ENCODE measurements at places on chromosomes 6 and 20. TPM values are rescaled to one million over a fixed set of nuclear protein-coding genes. Genes with fewer than 3 reads are reported as not detected.

The ESR1 gene
- total RNA-seq = under 0.01 TPM

The EPHA7 gene
- total RNA-seq = under 0.01 TPM

The SNX5 gene
- total RNA-seq = 146 TPM

The STK4 gene
- 43.4 TPM for total RNA-seq

The MEP1A gene
- total RNA-seq = 0.07 TPM

The CDSN gene
- total RNA-seq = 10.9 TPM

The GNAS-AS1 gene
- 0.28 TPM for total RNA-seq

The DZANK1 gene
- 1.4 TPM for total RNA-seq

The FAM83C gene
- 1.7 TPM for total RNA-seq

The PAX1 gene
- not detected for total RNA-seq

The SCRT2 gene
- not detected for total RNA-seq

The ZNF318 gene
- 7.0 TPM for total RNA-seq

The CHRNA4 gene
- not detected for total RNA-seq

The YWHAB gene
- total RNA-seq = 140 TPM

The PLCB4 gene
- 1.0 TPM for total RNA-seq

The PDE7B gene
- 0.14 TPM for total RNA-seq

The LPA gene
- not detected for total RNA-seq

The MCCD1 gene
- not detected for total RNA-seq

The DEFB124 gene
- total RNA-seq = not detected

The CGA gene
- total RNA-seq = not detected

The NR2E1 gene
- total RNA-seq = 0.85 TPM

The FAM184A gene
- total RNA-seq = 0.07 TPM
